ENCODE measurements at places on chromosomes 3 and 15.

DNA sequence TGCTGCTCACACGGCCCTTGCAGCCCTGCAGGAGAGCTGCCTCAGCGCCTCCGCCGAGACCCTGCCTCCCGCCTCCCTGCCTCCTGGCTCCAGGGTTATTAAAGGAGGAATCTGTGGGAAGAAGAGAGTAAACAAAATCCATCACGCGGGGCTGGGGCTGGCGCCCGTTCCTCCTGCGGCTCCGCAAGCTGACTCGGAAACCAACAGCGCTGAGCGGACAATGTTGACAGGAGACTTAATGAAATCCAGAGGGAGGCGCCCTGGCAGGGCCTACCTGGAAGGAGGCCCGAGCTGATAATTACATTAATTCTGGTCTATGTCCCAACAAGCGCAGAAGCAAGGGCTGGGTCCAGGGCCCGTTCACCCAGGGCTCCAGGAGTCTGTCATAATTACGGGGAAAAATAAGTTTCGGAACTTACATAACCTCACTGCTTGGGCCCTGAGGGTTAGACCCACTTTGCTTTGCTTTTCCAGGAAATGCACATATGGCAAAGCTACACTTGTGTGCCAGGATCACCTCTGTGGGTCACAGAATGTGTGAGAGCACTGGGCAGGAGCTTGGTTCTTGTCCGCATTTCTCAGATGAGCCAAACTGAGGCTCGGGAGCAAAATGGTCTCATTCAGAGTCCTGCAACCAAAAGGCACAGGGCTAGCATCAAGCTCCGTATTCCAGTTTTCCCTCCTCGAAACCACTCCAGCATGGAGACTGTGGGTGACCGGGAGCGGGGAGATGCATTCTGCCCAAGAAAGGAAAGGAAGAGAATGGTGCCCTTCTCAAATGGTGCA is 43.8 kb upstream of the SLC6A6 start:
- peak; percentile 30 for DNase-seq

DNA sequence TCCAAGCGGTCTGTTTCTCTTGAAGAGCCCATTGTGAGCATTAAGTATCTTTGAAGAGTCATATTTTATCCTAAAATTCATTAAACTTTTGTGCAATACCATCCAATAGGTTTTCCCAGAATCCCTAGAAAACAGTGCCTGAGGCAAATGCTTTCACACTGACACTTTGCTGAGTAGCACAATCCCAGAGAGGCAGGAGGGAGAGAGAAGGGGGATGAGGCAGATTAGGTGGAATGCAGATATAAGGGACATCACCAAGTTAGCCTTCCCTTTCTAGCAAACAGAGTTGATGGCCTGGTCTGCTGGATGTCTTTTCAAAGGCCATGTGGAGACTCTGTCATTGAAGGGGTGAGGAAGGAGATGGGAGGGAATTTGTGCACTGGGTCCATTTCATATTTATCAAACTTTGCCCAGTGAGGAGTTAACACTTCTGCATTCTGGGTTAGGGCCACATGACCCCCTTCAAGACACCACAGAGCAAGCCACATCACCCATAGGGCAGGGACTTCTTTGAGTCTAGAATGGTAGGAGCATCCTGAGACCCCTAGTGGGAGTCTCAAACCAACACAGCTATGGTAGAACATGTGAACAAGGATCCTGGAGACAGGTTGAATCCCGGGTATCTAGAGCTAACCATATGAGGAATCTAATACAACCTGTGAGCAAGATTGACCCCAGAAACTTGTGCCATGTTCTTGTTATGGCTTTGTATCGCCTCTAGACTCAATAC is 32.0 kb upstream of the SEMA6D start:
- no peak for DNase-seq

DNA sequence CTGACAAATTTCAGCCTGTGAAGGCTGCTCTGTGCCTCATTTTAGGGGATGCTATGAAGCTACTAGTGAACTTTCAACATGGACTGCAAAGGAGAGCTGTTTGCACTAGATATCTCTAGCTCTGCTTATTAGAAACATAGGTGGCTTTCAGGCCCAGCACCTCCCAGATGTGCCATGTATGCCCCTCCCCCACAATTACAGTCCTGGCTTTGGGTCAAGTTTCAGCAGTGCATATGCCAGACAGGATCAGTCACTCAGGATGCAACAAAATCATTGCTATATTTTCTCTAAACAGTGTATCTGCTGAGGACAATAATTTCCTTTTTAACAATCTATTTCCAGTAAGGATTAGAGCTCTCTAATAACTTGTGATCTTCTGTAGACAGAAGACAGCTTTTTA is 178.8 kb upstream of the STAC start:
- DNase-seq = no peak

- DNase-seq = peak; percentile 69
Observed at GRCh38 chr3:15164340-15164739, 41.7 kb upstream of the CAPN7 start.

DNA sequence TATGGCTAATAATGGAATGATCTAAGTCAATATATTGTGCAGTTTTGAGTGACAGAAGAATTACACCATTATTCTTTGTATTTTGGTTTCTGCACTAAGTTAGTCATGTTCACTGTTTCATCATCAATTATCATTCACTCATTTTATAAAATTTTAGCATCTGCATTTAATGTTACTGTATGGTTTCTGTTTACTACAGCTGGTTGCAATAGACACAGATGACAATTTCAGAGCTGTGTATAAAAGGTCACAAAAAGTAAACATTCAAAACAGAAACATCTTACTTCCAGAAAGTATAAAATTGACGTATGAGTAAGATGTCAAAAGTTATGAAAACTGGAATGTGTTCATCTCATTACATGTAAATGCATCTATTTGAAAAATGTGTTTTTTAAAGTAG is 111.1 kb upstream of the GBE1 start:
- DNase-seq = no peak

DNA sequence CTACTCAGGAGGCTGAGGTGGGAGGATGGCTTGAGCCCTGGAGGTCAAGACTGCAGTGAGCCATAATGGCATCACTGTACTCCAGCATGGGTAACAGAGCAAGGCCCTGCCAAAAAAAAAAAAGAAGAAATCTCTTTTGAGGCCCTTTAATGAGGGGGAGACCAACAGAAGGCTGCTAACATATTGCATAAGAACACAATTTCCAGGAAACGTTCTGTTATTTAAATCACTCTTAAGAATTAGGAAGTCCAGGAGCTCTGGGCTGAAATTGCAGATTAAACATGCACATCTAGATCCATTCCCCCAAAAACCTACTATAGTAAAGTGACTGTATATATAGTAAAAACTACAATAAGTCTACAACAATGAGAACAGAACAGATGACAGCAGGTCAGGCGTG is 16.1 kb upstream of the BLM start:
- DNase-seq = no peak

DNA sequence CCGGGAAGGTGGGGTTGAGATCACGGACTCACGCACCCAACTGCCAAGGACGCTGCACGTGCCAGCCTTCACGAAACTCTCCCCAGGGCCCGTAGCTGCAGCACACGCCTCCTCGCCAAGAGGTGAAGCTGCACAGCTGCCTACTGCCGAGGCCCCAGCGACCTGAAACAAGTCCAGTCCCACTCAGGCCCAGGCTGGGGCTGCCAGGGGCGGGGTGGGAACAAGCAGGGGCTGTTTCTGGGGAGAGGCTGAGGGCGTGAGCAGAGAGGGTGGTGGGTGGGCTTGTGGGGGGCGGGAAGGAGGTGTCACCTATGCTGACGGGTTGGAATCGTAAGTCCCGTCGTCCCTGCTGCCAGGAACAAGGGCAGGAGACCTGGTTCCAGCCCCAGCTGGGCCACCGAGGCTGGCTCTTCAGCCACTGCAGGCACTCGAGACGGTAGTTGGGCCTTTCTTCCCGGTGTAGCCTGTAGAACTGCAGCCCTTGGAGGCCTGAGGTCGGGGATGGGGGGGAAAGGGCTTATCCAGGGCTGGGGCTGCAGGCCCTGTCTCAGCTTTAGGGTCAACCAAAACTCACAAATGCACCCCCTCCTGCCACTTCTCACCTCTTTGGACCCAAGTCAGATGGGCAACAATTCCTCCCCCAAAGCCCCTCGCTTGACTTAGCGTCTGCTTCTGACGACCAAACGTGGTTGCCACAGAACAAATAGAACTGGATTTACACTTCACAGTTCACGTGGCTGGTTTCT is 44.4 kb downstream of the MUC20 start:
- no peak for DNase-seq

GRCh38 chr3:190709351-190709773 is 153.1 kb downstream of the GMNC start:
- DNase-seq = no peak

DNA sequence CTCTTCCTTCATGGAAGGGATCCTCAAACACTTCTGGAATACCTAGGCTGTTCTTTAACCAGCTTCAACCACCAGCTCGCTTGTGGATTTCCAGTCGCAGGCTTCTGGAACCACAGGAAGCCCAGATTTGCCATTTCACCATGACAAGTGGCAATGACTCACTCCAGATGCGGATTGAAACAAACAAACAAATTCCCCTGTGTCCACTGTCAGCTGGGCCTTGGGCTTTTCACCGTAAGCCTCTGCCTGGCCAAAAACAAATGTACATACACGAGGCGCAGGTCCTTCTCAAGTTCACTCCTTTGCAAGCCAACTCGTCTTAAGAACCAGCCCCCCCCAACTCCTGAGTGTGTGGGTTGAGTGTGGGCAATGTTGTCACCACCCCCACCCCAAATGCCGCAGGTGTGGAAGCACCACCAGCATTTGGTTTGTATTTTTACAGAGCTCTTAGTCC is 8.8 kb downstream of the BCL6 start:
- no peak for DNase-seq

DNA sequence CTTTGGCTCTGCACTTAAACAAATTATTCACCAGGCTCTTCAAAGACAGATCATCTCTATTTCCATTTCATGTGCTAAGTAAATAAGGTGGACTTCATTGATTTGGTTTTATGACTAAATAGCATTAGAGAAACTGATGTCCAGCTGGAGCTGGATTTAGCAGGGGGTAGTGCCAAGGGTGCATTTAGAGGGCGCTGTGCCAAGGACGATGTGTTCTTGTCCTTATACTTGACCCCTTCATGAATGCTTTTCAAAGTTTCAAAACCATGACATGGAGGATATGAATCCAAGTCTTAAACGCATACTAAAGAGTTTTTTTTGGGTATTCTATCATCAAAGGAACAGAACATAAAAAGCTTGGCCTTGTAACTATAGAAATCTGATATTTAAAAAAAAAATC is 233.2 kb downstream of the RYR3 start:
- no peak for DNase-seq

DNA sequence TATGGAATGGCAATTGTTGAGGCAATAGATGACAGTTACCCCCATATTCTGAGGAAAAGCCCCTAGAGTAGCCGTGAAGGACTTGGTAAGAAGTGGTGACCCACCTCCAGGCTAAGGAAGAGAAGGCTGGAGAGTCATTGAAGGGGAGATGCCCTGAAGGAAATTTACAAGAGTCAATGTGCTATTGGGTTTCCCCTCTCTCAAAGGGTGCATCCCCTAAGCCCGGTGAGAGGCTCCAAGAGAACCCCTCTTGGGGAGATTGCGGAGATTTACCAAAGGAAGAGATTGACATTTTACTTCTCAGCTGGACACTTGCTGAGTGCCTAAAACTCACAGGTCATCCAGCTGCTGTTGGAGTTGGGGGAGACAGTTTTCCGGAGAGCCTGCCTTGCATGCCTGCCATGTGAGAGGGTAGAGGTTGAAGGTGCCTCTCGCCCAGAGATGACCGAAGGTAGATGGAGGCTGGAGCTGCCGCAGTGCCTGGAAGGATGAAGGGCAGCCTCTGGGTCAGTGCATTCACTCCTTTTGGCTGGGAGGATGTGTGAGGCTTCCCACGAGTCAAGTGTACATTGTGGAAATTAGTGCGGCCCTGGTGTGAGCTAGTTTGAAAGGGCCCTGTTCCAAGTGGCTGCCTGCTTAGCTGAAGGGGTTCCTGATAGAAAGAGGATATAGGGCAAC is 30.7 kb downstream of the MESD start:
- DNase-seq = no peak

DNA sequence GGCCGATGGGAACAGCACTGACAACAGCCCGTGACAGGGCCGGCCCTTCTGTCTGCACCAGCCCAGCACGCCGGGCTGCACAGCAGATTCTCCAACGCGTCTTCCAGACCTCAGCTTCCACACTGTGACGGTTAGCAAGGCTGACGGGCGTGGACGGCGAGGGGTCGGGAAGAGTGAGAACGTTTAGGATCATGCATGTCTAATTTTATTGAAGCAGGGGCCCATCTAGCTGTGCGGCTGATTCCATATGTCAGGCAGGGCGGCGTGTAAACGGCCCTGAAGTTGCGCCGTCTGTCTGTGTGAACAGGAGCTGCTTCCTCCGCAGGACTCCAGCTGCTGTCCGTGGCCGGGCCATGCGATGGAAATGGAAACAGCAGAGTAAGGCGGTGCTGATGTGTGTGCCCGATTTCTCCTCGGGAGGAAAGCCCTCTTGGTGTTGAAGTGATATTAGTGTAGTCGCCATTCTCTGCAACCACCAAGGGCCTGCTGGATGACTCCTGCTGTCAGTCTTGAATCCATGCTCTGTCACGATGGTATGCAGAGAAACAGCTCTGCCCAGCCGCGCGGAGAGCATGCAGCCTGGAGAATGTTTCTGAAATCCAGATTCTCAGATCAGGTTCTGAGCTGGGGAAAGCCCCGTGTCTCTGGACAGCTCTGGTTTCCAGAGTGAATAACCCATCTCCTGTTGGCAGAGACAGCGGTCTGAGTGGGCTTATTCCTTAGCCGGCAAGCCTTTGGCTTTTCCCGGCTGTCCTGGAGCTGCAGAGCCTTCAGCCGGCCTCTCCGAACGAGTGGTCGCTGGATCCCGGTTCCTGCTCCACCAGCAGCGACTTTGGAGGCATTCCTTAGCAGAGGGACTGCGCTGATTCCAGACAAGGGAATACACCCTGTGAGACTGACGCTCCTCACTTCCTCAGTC is 158.1 kb upstream of the UBE3A start:
- no peak for DNase-seq

DNA sequence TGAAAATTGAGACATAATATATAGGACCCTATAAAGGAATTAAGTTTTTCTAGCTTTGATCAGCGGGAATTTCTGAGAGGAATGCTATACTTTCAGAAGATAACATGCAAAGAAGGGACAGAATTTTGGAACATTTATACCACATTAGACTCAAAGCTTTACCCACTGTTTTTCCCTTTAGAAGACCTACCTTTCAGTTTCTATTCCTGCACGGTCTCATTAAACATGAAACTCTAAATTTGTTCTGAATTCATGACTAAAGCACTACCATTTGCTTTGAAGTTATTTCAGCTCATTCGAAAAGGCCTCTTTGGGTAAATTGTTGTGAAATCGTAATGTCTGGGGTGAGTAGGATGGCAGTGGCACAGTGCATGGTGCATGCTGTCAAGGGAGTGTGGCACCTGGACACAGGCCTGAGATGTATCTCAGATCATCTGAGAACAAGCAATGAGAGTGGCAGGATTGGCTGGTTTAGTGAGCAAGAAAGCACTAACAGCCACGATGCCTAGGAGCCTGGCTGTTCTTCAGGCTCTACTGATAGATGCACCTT is 42.5 kb downstream of the CHCHD4 start:
- no peak for DNase-seq

DNA sequence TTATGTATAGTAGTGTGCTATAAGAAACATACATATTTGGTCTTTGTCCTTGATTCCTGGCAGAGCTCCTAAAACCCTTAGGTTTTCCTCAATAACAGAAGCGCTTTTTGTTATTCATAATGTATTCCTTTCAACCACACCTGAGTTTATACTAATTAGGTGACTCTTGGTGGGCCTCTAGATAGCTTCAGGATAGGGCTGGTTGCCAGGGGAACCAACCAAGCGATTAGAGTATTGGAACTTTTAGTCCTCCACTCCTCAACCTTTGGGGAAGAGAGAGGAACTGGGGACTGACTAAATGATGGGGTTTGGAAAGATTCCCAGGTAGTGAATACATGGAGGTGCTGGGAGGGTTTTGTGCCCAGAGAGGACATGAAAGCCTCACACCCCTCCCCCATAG is 24.6 kb downstream of the TMCC1 start:
- DNase-seq = no peak

Measured in left kidney (tissue), 8 donors.